ENCODE measurements at places on chromosomes 7 and 10.

- DNase-seq: no peak
Measured at GRCh38 chr10:79496896-79497295, 15.4 kb upstream of the EIF5AL1 start.

- DNase-seq: no peak
Measured at GRCh38 chr7:46139079-46139478, 218.0 kb upstream of the IGFBP3 start.

- no peak for DNase-seq
Measured at GRCh38 chr10:59319854-59320253, 42.5 kb downstream of the FAM13C start.

GRCh38 chr7:1752771-1753563 lies 82.9 kb downstream of the ELFN1 start:
- no peak for DNase-seq

GRCh38 chr10:83943920-83944319 lies 195.4 kb upstream of the GHITM start:
- no peak for DNase-seq

GRCh38 chr10:35415505-35415904 lies 79.2 kb downstream of the CCNY start:
- DNase-seq: no peak

DNA sequence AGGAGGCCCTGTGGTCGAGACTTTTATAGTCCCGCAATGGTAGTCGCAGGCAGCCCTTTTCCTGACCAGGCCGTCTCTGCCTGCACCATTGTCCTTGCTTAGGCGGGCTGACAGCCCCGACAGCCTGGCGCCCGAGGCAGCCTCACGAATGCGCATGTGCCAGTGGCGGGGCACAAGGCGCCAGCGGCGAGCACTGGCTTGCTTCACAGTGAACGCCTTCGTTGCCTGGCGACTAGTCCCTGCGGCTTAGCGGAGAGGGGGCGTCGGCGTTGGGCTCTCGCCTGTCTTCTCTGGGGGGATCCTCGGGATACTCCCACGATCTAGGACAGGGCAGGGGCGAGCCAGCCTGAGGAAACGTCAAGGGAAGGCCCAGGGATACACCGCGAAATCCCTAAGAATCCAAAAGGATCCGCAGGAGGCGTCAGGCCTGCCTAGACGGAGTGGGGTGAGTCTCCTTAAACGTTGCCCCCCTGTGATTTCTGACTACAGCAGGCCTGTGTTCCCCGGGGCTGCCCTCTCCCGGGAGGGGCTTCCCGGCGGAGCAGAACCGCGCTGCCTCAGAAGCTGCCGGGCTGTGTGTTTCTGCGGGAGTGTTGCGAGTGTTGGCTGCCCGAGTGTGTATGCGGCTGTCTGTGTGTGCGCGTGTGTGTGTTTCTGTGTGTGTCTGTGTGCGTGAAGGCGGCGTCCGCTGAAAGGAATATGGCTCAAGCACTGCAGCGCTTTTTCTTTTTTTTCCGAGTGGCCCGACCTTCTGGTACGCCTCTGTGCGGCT lies 20.5 kb upstream of the ZNF273 start:
- no peak for DNase-seq

DNA sequence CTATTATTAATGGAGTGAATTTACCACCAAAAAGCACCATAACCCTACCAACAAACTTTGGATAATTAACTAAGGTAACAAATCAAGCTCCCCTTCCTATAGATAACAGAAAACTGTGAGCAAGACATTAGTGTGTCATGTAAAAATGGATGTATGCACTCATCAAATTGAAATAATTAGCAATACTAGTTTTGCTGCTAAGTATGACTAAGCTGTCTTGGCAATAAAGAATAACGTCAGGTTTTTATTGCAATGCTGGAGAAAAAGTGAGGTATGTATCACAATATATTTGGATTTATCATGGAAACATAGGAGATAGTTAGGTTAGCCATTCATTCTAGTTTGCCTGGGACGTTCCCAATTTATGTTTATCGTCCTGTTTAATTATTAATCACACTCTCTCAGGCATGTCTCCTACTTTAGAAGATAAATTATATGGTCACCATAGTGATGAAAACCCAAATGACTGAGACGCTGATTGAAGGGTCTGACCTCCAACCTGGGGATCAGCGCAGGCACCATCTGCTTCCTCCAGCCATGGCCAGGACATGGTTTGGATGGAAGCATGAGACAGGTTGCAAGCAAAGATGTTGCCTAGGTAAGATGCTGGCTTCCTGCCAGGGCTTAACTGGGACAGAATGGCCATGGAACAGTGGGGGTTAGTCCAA lies 125.6 kb downstream of the FANK1 start:
- no peak for DNase-seq

DNA sequence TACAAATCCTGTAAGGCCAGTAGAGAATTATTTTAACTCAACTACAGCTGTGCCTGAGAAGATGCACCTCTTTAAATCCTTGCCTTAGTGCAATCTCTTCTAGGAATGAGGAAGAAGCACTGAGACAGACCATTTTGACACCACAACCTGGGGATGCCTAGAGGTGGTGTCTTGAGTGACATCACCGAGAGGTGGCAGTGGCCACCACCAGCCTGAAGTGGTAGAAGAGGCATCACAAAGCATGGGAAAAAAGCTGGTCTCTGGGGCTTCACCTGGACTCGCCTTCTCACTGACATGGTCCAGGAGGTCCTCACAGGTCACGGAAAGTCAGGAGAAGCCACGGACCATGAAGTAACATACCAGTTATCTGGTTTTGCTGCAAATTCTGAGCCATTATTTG lies 99.2 kb upstream of the PDLIM1 start:
- no peak for DNase-seq

DNA sequence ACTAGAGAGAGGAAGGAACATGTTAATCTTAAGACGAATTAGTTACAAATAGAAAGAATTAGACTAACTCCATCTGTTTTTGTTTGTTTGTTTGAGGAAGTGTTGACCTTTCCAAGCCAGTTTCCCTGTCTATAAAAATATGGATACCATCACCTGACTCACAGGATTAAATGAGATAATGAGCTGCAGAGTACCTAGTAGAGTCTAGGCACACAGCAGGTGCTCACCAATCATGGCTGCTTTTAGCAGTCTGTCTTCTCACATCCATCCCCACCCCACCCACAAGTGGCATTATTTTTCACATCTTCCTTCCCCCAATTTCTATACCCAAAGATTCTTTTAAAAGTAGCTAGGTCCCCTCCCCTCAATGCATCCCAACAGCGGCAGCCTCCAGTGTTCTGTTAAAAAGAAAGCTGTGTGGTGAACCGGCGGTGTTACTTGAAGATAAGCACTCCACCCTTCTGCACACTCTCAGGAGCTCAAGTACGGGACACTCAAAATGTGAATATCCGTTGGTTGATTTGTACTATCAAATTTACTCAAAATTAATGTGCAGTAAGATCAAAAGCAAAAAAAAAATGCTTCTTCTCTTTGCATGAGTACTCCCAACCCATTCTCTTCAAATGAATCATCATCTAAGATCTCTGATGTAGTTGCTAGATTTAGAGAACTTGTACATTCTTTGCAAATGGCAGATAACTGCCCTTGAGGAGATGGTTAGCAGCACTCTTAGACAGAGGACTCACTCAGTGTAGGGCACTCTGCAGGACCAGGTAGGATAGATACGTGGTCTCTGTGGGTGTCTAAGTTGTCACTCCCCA lies 145.4 kb upstream of the ASAH2 start:
- no peak for DNase-seq

DNA sequence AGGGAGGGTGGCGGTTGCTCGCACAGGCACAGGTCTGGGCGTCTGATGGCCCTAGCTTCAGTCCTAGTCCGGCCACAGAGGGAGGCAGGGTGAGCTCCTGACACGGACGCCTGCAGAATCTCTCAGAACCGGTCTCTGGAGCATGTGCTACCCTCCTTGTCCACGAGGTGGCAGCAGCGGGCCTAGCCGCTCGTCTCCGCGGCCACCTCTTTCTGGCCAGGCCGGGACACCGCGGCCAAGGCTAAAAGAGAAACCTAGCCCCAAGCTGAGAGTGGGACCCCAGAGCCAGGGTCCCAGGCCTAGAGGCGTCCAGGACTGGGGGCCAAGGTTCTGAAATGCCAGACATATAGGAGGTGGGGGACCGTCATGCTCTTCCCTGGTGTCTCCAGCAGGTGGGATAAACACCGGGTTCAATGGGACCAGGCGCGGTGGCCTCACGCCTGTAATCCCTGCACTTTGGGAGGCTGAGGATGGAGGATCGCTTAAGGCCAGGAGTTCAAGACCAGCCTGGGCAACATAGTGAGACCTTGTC lies 3.2 kb upstream of the LAT2 start:
- peak; percentile 97 for DNase-seq

DNA sequence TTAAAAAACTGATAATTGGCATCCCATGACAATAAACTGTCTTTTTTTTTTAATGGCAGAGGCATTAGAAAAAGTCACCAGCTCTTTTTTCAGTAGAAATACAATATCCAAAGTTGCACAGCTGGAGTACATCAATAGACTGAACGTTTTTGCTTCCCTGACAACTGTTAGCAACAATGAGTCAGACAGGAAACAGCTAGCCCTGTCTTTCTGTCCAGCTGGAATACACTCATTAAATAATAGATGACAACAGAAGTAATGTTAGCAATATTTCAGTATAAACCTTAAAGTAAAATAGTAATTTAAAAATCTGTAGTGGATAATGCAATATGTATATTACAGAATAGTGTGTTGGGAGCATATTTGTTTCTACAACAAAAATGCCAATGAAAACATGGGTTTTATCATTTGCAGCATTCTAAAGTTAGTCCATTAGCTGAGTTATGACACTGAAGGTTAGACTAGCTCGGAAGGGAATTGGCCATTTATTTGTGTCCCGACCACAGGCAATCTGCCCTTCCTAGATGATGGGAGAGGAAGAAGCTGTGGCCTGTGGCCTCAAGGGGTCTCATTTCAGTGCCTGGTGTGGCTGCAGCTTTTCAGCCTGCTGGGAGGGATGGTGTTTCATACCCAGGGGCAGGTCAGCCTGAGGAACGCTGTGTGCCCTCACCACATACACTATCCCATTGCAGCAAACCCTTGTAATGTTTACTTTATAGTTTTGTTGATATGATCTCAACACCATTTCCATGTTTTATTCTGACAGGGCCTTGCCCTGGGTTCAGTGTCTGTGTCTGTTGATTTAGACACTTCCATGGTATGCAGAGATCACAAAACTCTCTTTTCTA lies 173.3 kb downstream of the SLC16A9 start:
- no peak for DNase-seq

DNA sequence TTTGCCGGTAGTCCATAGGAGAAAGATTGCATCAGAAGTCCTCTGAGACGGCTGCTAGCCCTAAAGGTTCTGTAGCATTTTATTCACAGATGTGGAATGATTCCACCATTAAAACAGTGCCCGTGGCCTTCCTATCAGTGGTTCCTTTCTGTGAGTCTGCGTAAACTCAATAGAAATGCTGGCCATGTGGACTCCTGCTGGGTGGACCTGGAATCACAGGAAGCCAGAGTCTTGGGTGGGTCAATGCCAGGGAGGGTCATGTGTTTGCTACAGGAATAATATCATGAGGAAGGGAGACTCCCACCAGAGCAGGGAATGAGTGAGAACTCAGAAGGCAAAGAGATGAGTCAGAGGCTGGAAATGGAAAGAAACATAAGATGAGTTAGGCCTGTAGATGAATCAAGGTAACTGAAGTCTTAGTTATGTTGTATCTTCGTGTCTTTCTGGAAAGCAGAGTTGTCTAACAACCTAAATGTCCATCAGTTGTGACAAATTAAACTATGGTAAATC lies 410.4 kb upstream of the AUTS2 start:
- DNase-seq: no peak

- no peak for DNase-seq
Measured at GRCh38 chr7:80098795-80099194, 35.8 kb upstream of the GNAI1 start.

GRCh38 chr7:104921596-104921995 lies 92.4 kb upstream of the KMT2E start:
- no peak for DNase-seq

DNA sequence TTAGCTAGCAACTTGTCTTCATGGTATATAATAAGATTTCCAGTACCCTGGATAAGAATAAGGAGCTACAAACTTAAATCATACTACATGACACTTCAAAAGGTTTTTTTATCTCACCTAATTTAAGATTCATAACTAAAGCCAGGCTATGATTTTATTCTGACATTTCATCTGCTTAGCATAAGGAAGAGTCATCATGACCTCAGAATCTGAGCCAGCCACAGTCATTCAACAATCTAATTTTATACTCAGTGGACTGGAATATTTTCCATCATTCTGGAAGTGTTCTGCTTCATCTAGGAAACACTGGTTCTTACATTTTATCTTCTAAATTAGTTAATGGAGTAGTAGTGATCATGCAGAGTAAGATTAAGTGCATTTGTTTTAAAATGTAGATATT lies 102.1 kb upstream of the KCND2 start:
- no peak for DNase-seq

- no peak for DNase-seq
Measured at GRCh38 chr10:2837674-2838073, 229.7 kb upstream of the PFKP start.

GRCh38 chr10:23725548-23725947 lies 286.7 kb downstream of the OTUD1 start:
- DNase-seq: no peak

GRCh38 chr7:106248600-106248999 lies 36.2 kb downstream of the NAMPT start:
- DNase-seq: no peak

GRCh38 chr7:24756545-24757352 lies 515 bp downstream of the GSDME start:
- peak; percentile 69 for DNase-seq

GRCh38 chr7:42057331-42057730 lies 179.7 kb downstream of the GLI3 start:
- no peak for DNase-seq

DNA sequence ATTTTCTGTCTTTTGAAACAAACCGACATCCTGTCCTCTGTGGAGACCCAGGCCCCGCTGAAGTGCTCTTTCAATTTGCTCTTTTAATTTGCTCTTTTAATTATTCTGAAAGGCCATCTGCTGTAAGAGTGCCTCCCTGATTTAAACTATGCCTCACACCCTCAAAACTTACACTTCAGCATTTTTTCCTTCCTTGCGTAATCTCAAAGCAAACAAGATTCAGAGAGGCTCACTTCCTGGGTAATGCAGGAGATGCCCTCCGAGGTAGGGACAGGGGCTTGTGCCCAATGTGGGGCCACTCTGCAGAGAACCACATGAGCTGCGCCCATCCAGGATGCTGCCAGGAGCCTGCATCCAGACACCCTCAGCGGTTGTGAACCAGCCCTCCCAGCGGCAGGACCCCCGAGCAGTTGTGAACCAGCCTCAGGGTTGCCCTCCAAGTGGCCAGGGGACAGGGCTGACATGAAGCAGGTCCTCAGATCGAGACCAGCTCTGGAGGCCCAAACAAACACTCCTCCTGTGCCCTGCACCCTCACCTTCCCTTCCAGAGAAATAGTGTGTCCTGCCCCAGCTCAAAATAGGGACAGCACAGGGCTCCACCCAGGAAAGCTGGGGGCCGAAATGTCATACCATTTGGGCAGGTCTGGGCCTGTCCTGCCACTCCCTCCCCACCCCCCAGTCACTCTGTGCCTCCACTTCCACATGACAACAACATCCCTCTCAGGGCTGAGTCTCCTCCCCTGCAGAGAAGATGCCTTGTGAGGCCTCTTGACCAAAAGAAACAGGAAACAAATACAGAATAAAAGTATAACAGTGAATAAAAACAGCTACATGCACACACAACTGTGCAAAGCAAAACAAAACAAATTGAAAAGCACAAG lies 190.4 kb downstream of the PTPRN2 start:
- DNase-seq: no peak

GRCh38 chr10:48366261-48366660 lies 59.8 kb downstream of the MAPK8 start:
- DNase-seq: no peak

All from activated CD8-positive, alpha-beta memory T cell treated with anti-CD3 and anti-CD28 coated beads, Interleukin-2, amount 50 U/mL, for 48 hours (primary cell).